H4 (cell line): ENCODE measurements at places on chromosomes 16 and 17. TPM values are rescaled to one million over a fixed set of nuclear protein-coding genes. Genes with fewer than 3 reads are reported as not detected.

Gene KRTAP1-5
- total RNA-seq = 0.27 TPM in 1 of 2 replicates, not detected in the other

Gene KRTAP4-4
- total RNA-seq = not detected in 2 replicates

GRCh38 chr17:29378500-29378899 is 11.7 kb upstream of the TAOK1 start:
- DNase-seq = no peak

DNA sequence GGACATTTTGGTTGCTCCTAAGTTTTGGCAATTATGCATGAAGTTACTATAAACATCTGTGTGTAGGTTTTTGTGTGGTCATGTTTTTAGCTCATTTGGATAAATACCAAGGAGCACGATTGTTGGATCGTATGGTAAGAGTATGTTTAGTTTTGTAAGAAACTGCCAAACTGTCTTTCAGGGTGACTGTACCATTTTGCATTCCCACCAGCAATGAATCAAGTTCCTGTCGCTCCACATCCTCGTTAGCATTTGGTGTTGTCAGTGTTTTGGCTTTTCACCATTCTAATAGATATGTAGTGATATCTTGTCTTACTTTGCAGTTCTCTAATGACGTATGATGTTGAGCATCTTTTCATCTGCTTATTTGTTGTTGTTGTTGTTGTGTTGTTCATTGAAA is 20.2 kb downstream of the TENT4B start:
- no peak for DNase-seq

DNA sequence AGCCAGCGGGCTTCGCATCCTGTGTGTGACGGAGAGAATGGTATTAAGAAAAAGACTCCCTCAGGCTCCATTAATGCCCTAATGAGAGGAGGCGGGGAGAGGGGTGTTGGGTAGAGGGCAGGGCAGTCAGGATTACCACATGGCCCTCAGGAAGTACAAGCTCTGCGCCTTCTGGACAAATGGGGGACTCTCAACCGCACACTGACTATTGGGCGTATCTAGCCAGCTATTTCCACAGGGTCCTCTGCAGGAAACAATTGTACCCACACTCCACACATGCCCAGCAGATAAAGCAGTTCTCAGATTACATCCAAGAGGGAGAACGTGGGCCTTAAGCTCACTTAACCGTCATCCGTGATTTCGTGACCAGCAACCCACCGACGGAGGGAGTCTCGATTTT is 14.7 kb downstream of the NXN start:
- no peak for DNase-seq

DNA sequence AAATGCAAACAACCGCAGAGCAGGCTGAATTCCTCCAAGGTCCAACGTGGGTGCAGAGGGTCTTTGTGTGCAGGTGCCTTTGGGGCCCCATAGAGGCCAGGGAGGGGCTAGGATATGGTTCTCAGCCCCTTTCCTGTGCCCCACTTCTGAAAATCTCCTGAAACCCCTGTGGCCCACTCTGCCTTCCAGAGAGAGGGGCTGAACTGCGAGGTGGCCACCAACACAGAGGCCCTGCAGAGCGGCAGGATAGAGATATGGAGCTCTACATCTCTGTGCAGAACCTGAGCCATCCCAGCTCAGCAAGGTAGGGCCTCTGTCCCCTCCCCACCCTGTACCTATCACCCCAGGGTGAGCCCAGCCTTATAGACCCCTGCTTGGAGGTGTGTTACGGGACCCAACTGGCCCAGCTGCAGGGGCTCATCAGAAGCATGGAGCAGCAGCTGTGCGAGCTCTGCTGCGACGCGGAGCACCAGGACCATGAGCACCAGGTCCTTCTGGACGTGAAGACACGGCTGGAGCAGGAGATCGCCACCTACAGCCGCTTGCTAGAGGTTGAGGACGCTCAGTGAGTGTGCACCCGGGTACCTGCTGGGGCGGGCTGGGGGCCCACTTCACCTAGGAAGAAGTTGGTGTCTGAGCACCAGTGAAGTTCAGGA is 5.5 kb downstream of the USP6 start:
- DNase-seq = no peak

GRCh38 chr17:80835816-80836657 is 155.6 kb upstream of the CHMP6 start:
- no peak for DNase-seq

GRCh38 chr16:88014252-88014781 is 63.1 kb downstream of the BANP start:
- DNase-seq = peak; percentile 57

GRCh38 chr17:69065113-69065512 is 4.4 kb upstream of the ABCA9 start:
- DNase-seq = no peak

DNA sequence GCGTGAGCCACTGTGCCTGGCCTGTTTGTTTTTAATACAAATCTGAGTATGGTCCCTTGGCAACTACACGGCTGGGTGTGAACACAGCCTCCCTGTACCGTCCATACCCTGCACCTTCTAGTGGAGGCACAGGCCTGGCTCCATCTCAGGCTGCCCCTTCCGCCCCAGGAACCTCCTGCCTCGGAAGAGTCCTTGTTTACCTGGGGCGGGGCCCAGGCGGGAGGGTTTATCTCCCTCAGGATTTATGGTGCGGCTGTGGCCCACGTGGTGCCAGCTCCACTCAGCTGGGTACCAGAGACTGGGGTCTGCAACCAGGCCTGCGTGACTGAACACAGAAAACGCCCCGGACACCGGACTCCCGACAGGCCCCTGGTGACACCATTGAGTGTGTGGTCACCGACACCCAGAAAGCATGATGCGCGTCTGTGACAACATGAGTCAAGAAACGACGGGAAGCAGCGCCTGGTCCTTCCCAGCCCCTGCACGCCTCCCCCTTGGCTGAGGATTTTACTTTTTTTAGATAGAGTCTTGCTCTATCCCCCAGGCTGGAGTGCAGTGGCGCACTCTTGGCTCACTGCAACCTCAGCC is 19.0 kb downstream of the UNKL start:
- DNase-seq = no peak

GRCh38 chr16:89827383-89828198 is 684 bp upstream of the SPIRE2 start:
- DNase-seq = peak; percentile 77

DNA sequence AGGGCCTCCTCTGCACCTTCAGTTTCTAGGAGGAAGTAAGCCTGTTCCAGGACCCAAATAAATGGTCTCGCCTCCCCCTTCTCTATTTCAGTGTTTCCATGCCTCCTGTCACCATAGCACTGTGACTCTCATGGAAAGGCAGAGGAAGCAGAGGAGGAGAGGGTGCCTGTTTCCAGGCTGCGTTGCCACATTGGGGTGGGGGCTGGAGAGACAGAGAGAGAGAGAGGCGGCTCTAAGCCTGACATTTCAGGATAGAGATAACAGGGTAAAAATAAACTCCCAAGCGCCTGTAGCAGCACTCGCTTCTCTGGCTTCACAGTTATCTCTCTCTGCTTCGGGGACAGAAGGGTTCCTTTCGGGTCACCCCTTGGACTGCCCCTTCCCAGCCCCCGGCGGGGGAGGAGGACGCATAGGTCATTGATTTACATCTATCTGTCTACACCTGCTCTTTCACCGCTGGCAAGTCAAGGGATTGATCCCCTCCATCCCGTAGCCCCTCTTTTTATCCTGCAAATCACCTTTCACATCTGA is 71.2 kb upstream of the MRTFB start:
- no peak for DNase-seq

DNA sequence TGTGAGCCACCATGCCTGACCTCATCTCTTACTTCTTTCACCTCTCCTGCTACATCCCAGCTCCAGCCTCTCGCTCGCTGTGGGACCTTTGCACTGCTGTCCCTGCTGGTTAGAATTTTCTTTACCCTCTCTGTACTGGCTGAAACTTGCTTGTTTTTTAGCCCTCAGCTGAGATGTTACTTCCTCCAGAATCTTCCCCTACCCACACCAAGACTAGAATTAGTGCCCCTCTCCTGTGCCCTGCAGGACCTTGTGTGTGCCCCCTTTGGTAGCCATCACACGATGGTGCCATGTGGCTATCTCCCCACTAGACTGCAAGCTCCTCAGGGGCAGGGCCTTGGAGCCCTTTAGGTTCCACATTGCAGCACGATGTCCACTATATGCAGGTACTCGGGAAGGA is 84.1 kb downstream of the AIPL1 start:
- no peak for DNase-seq

DNA sequence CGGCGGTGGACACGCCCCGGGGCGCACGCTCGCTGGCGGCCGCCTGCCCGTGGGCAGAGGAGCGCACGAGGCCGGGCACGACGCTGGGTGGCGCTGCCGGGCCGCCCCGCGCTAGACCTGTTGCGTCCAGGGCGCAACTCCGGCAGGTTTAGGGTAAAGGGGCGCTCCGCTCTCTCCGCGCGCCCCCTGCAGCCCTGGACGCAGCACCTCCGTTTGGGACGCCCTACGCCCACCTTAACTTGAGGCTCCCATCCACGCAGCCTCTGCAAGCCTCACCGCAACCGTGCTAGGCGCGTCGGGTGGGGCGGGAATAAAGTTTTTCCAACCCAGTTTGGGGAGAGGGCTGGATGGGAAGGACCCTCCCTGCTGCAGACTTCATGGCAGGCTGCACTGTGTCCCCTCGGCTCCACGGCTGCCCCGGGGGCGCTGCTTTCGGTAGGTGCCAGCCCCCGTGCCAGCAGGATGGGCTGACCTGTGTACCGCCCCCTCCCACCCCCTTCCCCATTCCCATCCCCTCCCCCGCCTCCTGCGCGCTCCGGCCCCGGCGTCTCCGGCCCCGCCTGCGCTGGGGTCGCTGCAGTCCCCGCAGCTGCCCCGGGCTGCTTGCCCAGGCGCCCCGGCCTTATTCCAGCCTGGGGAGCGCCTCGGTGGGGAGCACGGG is at the start of gene SYT17:
TSS of gene SYT17 (plus strand) at position 531 of the 661 bp plus-strand sequence. CDS start 407 bp downstream, outside the sequence.
- peak; percentile 68 for DNase-seq

- peak; percentile 25 for DNase-seq
Measured at GRCh38 chr17:29292071-29292991, 1.6 kb downstream of the NUFIP2 start.

- no peak for DNase-seq
Measured at GRCh38 chr16:72299684-72300243, 127.8 kb upstream of the PMFBP1 start.

DNA sequence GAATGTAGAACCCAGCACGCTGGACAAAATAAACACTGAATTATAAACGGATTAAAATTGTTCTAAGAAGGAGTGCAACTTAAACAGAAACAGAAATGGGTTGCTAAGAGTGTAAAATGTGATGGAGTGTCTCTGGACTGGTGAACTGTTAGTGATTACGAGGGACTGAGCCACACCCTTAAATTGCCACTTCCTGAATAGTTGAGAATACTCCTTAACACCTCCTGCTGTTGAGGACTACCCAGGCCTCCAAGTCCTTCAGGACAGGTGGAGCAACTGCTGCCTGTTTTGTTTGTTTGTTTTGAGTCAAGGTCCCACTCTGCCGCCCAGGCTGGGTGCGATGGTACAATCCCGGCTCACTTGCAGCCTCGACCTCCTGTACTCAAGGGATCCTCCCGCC is 25.8 kb upstream of the IRF8 start:
- no peak for DNase-seq

GRCh38 chr17:11001651-11002050 is 163.8 kb upstream of the PIRT start:
- DNase-seq = no peak

- DNase-seq = no peak
Measured at GRCh38 chr17:58611331-58611730, 80.5 kb downstream of the TEX14 start.

GRCh38 chr17:28702026-28702751 is 9.5 kb downstream of the PROCA1 start:
- no peak for DNase-seq

DNA sequence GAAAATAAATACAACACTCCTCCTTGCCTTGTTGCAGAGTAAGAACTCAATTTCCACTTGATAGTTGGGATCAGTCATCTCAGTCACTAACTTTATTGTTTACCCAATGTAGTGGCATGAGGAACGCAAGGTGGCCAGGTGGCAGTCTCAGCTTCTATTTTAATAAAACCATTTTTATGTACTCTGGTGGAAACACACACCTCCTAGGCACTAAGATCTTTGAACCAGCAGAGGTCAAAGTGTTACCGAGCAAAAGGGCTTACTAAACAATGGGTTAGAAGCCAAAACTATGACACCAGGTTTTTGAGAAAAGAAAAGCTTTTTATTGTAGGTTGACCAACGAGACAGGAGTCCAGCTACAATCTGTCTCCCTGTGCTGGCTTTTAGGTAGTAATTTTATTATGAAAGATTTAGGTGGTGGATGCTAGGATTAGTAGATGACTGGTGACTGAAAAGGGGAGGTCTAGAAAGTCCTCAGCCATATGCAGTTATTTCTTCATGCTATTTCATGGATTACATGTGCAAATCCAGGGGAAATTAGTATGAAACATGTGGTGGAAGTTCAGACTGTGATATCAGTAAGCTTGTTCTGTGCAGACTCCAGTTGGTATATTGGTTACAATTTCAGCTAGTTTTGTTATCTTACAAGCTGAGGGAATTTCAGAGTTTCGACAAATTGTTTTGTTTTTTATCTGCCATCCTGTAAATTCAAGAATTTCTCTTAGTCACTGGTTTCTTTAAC is 122.3 kb downstream of the PCTP start:
- DNase-seq = no peak

DNA sequence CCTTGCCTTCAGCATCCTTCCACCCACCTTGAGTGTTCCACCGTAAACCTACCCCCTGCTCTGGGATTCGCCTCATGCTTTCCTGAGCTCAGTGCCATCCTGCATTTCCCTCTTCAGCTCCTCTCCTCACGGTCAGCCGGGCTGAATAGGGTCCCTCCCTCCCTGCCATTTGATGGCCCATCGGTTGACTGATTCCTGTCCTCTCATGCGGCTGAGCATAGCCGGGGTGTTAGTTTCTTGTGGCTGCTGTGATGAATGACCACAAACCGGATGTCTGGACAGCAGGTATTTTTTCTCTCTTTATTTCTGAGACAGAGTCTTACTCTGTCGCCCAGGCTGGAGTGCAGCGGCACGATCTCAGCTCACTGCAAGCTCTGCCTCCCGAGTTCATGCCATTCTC is 44.1 kb upstream of the MGAT5B start:
- DNase-seq = no peak

- DNase-seq = peak; percentile 81
Measured at GRCh38 chr17:80822700-80823410, 168.8 kb upstream of the CHMP6 start.
